ENCODE measurements at places on chromosomes 6 and 20.

- no peak for DNase-seq
Observed at GRCh38 chr20:50270569-50270968, 79.9 kb downstream of the CEBPB start.

GRCh38 chr6:133891149-133891926 is 2.4 kb downstream of the TCF21 start:
- peak; percentile 70 for DNase-seq

DNA sequence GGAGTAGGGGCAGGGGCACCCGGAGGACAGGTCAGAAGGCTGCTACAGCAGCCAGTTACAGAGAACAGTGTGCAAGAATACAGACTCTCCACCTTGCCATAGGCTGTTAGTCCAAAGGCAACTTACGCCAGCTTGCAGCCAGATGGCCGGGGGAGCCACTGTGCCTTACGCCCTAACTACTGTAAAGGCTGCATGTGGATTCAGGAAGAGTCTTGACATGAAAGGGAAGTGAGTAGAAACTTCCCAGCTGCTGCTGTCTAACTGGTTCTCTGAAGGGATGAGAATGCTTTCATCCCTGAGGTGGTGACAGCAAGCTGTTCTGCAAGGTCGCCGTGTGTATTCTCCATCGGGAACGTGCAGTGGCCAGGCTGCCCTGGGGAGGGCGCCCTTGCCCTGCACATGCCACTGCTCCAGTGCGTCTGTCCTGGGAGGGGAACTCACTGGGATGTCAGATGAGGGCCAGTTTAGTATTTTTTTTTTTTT is 46.1 kb downstream of the LYRM4 start:
- no peak for DNase-seq

DNA sequence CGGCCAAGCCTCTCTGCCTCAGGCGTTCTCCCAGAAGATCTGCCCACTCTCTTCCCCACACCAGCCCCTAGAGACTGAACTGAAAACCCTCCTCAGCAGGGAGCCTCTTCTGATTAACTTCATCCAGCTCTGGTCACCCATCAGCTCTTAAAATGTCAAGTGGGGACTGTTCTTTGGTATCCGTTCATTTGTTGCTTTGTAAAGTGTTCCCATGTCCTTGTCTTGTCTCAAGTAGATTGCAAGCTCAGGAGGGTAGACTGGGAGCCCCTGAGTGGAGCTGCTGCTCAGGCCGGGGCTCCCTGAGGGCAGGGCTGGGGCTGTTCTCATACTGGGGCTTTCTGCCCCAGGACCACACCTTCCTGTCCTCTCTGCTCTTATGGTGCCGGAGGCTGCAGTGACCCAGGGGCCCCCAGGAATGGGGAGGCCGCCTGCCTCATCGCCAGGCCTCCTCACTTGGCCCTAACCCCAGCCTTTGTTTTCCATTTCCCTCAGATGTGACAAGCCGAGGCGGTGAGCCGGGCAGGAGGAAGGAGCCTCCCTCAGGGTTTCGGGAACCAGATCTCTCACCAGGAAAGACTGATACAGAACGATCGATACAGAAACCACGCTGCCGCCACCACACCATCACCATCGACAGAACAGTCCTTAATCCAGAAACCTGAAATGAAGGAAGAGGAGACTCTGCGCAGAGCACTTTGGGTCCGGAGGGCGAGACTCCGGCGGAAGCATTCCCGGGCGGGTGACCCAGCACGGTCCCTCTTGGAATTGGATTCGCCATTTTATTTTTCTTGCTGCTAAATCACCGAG is 14.2 kb downstream of the VEGFA start:
- no peak for DNase-seq

DNA sequence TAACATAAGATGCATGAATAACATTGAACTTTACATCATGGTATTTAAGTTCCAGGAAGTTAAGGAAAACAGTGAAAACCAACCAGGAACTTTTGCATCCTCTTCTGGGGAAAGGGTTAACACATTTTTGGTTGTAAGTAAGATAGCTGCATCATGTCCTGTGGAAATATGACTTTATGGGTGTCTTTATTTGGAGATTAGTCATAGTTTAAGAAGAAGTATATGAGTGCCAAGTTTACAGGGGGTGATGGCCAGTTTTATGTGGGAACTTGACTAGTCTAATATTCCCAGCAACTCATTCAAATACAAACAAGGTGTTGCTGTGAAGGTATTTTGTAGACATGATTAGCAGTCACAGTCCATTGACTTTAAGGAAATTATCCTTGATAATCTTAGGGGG is 78.0 kb downstream of the PDE10A start:
- DNase-seq: no peak

DNA sequence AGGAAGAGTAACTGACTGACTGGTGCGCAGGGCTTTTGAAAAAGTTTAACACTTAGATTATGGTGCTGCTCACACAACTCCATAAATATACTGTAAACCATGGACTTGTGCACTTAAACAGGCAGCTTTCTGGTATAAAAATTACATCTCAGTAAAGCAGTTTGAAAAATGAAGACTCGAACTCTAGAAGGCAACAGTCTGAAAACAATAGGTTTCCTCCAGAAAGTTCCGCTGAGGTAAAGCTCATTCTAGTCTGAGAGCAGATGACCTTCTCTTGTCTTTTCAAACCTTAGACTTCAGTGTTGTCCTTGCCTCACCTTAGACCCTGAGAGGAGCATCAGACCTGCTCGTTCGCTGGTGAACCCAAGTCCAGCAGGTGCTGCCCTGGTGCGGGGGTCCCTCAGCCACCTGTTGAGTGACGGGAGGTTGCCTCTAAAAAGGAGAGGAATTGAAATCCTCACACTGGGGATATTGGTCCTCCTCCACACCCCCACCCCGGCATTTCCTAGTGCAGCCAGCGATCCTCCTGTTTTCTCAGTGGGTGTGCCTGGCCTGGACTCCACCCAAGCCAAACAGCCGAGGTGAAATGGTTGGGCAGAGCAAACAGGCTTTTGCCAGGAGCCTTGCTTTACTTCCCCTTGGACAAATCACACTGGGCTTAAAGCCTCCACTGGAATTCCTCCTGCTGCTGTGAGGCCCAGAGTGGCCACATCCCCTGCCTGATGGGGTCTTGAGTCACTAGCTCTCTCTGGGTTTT is 14.7 kb upstream of the PYGB start:
- DNase-seq: no peak

DNA sequence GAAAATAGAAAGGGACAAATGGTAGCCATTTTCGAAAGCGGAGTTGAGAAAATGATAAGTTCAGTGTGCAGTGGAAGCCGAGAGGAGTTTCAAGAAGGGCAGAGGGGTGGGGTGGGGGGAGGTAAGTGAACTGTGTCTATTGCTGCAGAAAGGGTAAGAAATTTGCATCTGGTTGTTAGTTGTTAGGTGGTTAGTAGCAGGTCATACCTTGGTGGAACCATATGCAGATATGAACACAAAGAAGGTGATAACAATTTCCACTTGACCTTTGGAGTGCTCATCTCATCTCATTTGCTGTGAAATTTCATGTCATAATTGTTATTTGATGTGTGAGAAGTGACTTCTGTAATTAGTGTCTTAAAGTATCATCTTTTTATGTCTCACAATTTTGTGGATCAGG is 288.2 kb downstream of the QKI start:
- DNase-seq: no peak

GRCh38 chr6:126268092-126268491 is 71.8 kb upstream of the CENPW start:
- no peak for DNase-seq

GRCh38 chr6:20658053-20658452 is 123.8 kb downstream of the CDKAL1 start:
- DNase-seq: no peak

DNA sequence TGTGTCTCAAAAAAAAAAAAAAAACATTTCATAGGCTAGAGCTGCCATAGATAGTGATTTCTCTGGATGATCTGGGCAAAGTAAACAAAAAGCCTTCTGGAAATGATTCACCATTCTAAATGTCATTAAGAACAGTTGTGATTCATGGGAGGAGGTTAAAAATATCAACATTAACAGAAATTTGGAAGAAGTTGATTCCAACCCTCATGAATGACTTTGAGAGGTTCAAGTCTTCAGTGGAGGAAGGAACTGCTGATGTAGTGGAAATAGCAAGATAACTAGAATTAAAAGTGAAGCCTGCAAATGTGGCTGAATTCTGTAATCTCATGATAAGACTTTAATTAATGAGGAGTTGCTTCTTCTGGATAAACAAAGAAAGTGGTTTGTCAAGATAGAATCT is 26.8 kb upstream of the MMP24 start:
- no peak for DNase-seq

- DNase-seq: no peak
Observed at GRCh38 chr6:158557927-158558326, 2.0 kb upstream of the TMEM181 start.

DNA sequence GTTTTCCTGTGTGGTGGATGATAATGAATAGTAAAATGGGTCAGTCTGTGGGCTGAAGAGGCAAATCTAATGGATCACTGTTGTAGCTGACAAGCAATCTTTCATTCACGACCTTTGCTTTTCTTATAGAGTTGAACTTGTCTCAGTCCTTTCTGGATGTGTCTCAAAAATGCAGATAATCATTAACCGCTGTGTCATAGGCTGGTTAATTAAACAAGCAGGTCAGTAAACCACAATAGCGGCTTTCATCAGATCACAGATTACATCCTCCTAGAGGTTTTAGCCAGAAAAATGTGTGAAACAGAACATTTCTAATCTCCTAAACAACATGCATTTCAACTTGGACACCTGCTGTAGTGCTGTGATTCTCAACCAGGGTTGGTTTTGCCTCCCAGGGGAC is 2.5 kb upstream of the METTL24 start:
- no peak for DNase-seq

DNA sequence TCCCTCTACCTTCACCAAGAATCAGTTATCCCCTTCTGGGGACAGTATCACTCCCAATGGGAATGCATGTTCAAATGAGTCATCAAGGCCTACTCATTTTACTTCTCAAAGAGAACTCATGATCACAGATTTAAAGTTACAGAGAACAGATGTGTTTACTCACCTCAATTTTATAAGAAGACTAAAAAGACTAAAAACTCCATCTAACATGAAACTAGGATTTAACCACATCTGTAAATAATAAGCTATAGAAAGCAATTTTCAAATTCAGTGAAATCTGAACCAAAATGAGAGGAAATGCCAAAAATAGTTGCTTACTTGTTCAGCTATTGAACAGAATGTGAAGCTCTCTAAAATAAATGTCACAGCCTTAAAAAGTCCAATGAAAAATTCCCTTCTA is 300.1 kb upstream of the KCNQ5 start:
- no peak for DNase-seq

DNA sequence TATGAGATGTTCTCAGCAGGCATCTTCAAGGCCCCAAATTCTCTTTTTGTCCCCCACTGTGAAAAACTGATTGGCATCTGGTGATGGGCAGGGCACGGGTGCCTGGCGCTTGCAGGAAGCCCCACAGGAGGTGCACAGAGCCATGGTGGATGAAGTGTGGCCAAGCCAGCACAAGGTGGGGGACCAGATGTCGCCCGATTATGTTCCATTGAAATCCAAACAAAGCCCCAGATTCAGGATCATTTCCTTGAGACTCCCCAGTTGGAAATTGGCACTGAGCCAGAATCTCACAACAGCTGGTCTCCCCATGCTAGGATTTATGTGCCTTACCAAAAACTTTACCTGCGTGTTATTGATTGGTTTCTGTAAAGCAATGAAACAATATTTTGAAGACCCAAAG is 186.1 kb downstream of the ADAT2 start:
- no peak for DNase-seq

DNA sequence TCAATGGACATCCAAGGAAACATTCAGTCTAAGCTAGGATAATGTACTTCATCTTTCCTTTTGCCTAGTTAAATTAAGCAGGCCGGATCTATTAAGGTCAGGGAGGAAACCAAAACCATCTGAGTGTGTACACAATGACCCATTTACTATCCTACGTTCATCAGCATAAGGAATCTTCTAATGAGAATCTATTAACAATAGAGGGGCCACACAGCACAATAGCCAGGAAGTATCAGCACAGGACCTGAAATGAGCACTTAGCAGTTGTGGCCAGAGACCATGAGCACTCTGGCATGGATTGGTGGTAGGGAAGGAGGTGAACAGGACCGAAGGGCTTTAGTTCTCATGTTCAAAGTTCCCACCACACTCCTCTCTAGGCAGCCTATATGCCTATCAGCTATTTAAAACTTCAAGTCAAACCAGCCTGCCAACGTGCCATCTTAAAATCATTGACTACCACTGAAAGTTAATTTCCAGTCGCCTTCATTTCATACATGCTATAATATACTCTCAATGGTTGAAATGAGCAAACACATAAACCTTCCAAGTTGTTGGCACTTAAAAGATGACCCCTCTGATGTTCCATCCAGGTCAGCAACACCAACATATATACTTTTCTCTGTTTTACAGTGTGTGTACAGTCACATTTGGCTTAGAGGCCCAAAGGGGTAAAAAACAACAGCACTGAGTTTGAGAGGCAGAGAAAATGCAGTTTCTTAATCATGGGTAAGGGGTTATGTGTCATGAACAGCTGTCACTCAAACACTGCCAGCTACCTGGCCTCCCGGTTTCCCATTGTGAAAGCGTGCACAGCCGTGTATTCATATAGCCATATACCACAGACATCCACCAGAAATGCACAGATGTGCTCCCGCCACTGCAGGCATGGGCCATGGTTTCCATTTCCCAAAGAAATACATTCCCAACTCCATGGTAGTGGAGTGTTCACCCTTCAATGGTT is 184.3 kb downstream of the TBXT start:
- no peak for DNase-seq

DNA sequence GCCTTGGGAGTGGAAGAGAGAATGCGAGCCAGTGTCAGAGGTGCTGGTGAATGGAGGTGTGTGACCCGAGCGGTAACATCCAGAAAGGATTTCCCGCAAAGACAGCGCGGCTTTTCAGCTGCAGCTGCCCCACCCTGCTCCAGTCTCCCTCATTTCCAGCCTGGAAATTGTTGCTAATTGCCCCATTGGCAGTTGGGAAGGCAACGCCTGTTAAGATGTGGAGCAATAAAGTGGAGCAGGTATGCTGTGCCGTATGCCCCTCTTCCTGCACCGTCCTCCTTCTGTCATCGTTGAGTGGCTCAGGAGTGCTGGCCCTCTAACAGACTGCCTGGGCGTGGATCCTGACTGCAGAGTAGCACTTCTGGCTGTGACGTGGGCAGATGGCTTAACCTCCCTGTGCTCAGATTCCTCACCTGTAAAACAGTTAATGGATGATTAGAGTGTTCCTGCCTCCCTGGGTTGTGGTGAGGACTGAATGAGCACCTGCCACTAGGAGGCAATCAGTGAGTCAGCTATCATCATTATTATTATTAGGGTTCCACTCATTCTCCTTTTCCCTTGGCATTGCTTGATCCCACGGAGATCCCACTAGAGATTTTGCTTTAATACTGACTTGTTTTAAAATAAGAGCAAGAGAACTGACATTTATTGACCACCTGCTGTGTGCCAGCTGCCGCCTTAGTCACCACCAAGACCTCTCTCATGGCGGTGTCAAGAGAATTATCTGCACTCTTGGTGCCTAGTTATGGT is 11.7 kb downstream of the ARFGEF2 start:
- no peak for DNase-seq

- DNase-seq: no peak
Observed at GRCh38 chr6:44540881-44541280, 153.4 kb downstream of the CDC5L start.

DNA sequence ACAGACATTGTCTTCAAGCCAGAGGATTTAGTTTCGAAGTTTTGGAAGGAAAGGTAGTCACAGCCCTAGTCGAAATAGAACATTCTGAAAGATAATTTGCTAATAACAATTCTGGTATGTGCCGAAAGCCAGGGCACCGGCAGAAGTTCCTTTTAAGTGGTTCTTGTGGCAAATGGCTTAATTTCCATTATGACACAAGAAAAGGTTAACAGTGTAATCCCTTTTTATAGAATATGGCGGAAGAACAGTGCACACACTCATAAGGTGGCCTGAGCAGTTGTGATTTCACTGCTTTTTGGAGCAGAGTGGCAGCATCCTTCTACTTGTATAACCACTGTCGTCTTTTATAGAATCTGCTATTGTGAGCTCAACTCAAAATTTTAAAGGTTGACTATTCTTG is 152.4 kb downstream of the SASH1 start:
- DNase-seq: no peak

Measured in 8988T (cell line).